Renal cortical epithelial cell (primary cell): ENCODE measurements at places on chromosomes 7 and 10.

DNA sequence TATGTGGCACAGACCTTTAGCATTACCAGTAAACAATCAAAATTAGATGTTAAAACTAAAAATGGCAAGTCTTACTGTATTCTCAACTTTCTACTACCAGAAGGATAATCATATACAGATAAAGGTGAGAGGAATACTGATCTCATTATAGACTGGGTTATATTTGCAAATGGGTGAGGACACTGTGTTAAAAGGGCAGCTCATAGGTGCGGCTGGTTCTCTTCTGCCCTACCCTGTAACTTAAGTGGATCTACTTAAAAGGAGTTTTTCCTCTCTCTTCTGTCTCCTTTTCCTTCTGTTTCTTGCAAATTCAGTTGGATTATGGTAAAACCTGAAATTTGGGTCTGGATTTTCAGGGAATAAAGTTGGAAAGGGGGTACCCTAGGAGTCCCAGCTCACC, 33.0 kb downstream of the WASL start:
- no peak for DNase-seq

DNA sequence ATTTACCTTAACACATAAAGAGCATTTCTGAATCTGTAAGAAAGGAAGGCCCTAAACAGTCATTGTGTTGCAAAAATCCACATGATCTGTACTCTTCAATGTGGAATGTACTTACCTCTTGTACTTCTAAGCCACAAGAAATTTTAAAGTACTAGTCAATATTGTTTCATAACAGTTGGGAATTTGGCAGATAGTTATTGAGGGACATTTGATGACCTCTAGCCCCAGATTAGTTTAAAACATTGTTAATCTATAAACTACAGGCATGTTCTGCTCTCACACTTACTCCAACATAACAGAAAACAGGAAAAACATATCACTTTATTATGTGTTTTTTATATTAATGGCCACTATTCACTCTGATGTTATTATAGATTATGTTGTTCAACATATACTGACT, 985.7 kb upstream of the LRRTM3 start:
- no peak for DNase-seq

GRCh38 chr7:151076863-151077704, 3.5 kb downstream of the FASTK start:
- DNase-seq, result no peak

- peak; percentile 18 for DNase-seq
These were observed 45.1 kb upstream of the PRKG1 start for GRCh38 chr10:51029172-51029641.

- no peak for DNase-seq
These were observed 22.8 kb upstream of the ANKRD2 start for GRCh38 chr10:97549587-97550322.

DNA sequence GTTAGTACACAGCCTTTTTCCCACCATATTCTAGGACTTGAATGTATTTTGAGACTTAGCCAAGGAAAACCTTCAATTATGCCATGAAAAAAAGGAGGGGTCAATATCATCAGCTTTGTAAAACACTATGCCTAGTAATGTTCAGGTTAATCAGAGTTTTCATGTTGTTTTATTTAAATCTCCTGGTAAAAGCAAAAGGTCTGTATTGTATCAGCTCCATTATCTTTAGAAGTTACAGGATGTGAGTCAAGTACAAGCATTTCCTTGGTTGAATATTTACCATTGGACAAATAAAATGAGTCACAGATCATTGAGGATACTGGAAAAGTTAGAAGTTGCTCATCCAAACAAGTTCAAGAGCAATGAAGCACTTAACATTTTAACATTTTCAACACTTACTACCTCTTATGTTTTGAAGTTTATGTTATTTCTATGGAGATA, 89.9 kb upstream of the CAPZA2 start:
- DNase-seq, result peak; percentile 100

GRCh38 chr7:83072576-83073517, 89.8 kb downstream of the PCLO start:
- DNase-seq, result no peak

DNA sequence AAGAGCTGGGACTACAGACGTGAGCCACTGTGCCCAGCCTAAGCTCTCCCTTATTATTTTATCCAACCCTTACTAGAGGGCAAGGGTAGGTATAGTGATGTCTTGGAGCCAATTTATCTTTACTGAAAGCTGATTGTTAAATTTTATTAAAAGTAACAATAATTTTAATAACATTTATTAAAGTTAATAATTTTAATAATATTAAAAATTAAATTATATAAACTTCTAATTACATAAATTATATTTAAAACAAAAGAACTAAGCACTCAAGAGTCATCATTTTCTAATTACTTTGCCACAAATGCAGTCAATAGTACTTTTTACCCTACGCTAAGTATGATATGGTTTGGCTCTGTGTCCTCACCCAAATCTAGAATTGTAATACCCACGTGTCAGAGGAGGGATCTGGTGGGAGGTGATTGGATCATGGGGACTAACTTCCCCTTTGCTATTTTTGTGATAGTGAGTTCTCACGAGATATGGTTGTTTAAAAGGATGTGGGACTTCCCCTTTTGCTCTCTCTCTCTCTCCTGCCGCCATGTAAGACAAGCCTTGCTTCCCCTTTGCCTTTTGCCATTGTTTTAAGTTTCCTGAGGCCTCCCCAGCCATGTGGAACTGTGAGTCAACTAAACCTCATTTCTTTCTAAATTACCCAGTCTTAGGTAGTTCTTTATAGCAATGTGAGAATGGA, 58.4 kb upstream of the ETV1 start:
- DNase-seq, result peak; percentile 9

- no peak for DNase-seq
These were observed 38.5 kb downstream of the C1GALT1 start for GRCh38 chr7:7220821-7221220.

DNA sequence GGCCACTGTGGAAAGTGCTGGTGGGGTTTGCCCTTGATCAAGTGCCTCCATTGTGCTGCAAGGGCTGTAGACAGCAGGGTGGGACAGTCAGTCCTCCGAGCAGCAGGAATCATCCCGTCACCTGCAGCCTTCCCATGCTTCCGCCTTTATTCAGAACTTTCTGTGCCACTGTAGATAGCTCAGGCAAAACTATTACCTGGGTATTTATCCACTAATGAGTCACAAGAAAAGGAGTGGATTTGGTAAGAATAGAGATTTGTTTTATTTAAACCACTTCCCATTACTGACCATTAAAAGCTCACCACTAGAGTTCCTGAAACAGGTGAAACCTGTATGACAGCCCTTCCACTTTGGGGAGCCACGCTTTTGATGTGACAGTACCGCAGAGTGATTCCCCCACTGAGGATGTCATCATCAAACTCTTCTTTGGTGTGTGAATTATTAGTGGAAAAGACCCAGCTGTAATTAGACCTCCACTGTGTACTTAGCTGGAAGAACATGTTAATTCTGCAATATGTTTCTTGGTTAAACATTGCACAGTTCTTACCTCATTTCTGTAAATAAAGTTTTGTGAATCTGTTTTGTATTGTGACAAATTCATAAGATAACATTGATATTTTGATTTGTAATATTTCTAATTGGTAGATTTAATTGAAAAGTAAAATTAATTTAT, 208.8 kb downstream of the MLLT10 start:
- no peak for DNase-seq

DNA sequence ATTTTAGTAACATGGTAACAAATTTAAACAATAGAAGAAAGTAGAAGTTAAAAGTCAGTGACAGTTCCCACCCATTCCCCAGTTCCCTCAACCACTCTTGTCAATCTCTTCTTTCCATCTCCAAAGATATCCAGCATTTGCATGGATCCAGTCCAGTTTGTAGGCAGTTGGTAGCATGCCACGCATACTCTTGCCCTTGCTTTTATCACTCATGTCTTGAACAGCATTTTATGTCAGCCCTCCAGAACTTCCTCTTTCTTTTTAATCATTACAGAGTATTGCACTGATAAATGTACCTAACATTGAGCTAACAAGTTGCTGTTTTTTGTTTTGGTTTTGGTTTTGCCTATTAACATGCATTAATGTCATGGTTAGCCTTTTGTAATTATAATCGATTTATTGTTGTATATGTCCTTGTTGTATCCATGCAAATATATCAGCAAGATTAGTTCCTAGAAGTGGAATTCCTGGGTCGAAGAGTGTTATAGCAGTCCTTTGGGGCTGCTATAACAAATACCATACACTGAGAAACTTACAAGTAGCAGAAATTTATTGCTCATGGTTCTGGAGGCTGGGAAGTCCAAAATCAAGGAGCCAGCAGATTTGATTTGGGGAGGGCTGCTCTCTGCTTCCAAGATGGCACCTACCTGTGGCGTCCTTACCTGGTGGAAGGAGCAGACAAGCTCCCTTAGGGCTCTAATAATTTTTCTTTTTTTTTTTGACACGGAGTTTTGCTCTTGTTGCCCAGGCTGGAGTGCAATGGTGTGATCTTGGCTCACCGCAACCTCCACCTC, 25.7 kb downstream of the CHST3 start:
- DNase-seq, result no peak

DNA sequence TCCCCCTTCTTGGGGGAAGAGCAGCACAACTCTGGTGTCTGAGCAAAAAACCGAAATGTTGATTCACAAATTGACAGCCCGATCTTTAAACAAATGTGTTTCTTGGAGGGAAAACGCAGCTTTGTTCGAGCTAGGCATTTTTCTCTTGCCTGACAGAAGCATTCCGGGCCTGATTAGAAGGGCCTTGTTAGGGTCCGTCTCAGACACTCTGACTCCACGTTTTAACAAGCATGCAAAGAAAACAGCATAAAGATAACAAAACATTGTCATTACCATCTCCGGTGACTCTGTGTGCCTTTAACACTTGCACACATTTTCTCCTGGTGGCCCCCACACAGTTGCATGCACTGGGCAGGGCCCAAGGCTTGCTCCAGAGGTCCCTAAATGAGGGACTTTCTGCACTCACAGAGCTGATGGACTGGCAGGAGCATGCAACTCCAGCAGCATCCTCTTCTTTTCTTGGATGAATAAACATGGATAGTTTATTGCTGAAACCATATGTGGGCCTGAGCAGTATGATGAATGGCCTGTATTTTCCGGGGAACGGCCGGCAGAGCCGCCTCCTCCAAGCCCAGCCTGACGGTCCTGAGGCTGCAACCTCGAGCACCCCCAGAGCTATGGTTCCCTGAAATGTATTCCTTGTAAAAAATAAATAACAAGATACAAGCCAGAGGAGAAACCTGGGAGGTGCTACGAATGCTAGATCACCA, 50.9 kb downstream of the EBF3 start:
- no peak for DNase-seq

- DNase-seq, result no peak
These were observed 66.5 kb upstream of the TNS3 start for GRCh38 chr7:47648275-47648925.

- no peak for DNase-seq
These were observed 43.9 kb upstream of the STRIP2 start for GRCh38 chr7:129390314-129390713.

GRCh38 chr10:111316722-111317212, 239.9 kb downstream of the ADRA2A start:
- DNase-seq, result peak; percentile 27

GRCh38 chr7:132251327-132251659, 325.0 kb downstream of the PLXNA4 start:
- peak; percentile 9 for DNase-seq

GRCh38 chr7:140433396-140433795, 29.5 kb downstream of the RAB19 start:
- no peak for DNase-seq

DNA sequence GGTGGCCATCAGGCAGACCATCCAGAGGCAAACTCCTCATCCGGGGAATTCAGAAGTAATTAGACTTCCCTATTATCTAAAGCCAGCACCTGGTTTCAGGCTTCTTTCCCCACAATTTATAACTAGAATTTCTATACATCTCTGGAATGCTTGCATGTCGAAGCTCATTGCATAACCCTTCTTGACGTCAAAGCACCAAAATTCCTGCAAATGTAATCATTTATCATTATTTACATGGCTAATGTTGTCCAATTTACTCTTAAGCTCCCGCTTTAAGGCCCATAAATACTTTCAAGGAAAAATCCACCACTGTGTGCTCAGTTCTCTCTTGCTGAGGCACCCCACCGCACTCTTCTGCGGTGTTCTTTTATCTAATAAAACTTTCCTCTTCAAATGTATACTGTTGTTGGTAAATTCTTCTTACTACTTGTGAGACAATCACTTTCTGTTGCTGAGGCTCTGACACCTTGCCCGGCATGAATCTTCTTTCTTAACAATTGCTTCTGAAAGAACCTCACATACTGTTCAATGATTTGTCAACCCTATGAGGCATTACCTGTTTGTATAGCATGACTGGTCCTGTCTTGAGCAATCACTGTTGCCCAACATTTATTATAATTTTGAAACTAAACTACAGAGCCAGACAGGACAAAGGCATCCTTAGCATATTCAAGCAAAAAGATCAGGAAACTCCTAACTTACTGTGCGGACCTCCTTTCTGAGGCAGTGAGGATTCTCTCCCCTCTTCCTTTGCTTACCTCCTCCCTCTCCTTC, 17.4 kb upstream of the GPR141 start:
- DNase-seq, result peak; percentile 76

- DNase-seq, result peak; percentile 49
These were observed 14.0 kb upstream of the INSIG1 start for GRCh38 chr7:155283565-155284194.

- peak; percentile 24 for DNase-seq
These were observed 17.3 kb downstream of the MGAM start for GRCh38 chr7:142012825-142013511.

- no peak for DNase-seq
These were observed 110.1 kb downstream of the CD36 start for GRCh38 chr7:80748363-80749042.

GRCh38 chr10:70481105-70481504, 2.5 kb downstream of the PALD1 start:
- DNase-seq, result no peak

DNA sequence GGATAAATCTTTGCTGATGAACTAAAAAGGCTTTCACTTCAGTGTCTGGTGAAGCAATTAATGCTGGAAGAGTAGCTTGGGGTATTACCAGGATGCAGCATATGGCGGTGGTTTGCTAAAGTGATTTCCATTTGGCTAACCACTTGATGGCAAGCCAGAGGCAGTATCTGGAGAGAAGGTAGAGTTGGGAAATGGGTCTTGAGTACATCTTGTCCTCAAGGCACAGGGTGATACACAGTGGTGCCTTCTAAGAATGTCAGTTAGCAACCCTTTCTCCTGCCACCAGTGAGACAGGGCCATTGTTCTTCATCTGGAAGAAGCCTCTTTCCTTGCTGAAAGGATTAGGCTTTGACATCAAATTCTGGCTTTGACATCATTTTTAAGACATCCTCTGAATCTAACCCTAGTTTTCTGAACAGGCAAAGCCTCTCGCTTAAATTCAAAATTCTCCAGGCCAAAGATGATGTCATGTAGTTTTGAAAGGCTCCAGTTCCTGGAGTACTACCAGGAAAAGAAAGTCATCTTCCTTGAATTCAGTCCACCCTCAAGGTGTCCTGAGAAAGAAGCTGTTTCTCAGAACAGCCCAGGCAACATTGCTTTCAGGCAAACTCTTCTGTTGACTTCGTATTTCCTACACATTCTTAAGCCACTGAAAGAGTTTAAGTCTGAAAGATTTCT, 162.4 kb downstream of the ARID5B start:
- DNase-seq, result no peak

GRCh38 chr10:15858861-15859281, 1.4 kb downstream of the MINDY3 start:
- no peak for DNase-seq

- DNase-seq, result no peak
These were observed 238.7 kb downstream of the MAD1L1 start for GRCh38 chr7:1993776-1994740.
